ENCODE measurements at places on chromosomes 7 and 10.
A peak's percentile ranks its signal among the peaks of the same experiment; 100 is the strongest.

- DNase-seq = no peak
Measured at GRCh38 chr7:40095695-40096327, 38.6 kb downstream of the MPLKIP start.

GRCh38 chr10:22693371-22693784 lies 21.0 kb downstream of the PIP4K2A start:
- no peak for DNase-seq

- DNase-seq = no peak
Measured at GRCh38 chr10:73838827-73839226, 27.4 kb upstream of the NDST2 start.

GRCh38 chr10:130767116-130767730 lies 544.3 kb downstream of the TCERG1L start:
- DNase-seq = no peak

GRCh38 chr10:45403151-45403550 lies 29.1 kb downstream of the ALOX5 start:
- DNase-seq = no peak

- no peak for DNase-seq
Measured at GRCh38 chr10:13195016-13195415, 33.7 kb downstream of the MCM10 start.

- no peak for DNase-seq
Measured at GRCh38 chr7:10120936-10121335, 852.7 kb upstream of the PHF14 start.

DNA sequence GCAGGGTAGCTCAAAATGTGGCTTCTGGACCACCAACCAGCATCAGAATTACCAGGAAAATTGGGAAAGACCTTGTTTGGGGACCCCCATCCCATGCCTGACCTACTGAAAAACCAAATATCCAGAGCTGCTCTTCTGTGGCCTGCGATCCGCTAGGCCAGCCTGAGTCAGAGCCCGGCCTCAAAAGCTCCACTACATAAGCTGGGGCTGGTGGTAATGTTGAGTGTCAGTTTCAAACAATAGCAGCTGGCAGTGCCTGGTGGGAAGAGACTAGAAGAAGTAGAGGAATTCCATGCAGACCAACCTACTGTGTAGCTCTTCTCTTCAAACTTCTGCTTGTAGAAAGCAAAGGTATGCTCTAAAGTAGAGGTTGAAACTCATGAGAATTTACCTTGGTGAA lies 52.0 kb downstream of the KLRG2 start:
- no peak for DNase-seq

GRCh38 chr10:125122566-125122965 lies 37.8 kb downstream of the CTBP2 start:
- DNase-seq = no peak

DNA sequence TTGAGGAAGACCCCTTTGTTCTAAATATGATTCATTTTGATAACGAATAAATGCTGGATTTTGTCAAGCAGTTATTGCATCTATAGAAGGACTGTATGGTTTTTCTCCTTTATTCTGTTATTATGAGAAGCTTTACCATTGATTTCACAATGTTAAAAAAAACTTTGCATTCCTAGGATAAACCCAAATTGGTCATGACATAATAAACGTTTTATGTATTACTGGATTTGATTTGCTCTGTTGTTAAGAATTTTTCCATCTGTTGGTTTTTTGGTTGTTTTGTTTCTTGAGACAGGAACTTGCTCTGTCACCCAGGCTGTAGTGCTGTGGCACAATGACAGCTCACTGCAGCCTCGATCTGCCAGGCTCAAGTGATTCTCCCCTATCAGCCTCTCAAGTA lies 2.2 kb upstream of the DNA2 start:
- DNase-seq = no peak

- DNase-seq = no peak
Measured at GRCh38 chr7:18866359-18867036, 250.9 kb downstream of the TWIST1 start.

DNA sequence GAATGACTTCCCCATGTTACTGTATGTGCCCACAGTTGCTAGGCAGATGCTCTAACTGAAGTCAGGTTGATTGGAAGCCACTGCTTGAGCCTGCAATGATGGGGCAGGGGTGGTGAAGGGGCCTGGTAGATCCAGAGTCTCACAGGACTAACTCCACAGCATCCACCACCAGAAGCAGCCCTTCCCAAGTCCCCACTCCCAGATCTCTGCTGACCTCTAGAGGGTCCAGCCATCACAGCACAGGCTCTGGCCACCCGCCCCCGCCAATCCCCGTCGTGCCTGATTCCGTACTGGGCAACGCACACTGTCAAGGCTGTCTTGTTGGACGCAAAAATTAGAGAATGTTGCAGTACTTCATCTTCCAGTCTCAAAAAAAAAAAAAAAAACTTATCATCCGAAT lies 136.8 kb upstream of the PDE1C start:
- no peak for DNase-seq

GRCh38 chr7:100632951-100633717 lies 8.2 kb downstream of the TFR2 start:
- DNase-seq = peak; percentile 12

GRCh38 chr10:98570834-98571233 lies 124.1 kb upstream of the HPS1 start:
- DNase-seq = no peak

DNA sequence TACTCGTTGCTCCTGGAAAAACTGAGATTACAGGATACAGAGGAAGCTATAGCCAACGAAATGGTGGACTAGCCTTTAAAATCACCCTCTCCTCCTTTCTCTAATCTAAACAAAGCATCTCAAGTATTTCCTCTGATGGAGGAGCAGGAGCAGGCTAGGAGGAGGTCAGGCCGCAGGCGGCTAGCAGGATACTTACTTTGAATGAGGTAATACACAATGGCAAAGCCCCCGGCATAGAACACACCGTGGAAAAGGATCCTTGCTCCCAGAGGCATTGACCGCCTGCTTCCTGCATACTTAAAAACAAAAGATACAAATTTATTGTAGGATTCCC lies 64.4 kb downstream of the STK17A start:
- no peak for DNase-seq

DNA sequence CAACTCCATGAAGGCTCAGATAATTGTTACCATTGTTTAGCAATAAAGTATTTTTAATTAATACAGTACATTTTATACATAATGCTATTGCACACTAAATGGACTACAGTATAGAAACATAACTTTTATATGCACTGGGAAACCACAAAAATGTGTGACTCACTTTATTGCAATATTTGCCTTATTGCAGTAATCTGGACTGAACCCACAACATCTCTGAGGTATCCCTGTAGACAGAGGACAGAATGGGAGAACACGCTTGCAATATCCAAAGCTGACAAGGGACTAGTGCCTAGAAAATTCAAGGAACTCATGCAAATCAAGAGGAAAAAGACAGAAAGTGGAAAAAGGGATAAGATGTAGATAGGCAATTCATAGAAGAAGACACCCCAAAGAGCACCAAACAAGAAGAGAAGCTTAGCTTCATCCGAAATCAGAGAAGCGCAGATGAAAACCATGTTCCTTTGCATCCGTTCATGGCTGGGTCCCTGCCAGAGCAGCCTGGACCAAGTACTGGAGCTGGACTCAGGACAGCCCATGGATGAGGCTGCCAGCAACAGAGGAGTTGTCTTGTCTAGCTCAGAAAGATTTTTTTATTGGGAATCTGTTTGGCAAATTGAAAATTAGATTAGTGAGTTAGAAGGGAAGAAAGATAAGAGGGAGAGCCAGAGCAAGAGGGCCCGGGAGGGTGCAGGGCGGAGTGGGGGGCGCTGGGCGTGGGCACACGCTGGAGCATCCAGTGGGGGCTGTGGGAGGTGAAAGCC lies 16.0 kb upstream of the GALNTL5 start:
- DNase-seq = no peak

GRCh38 chr10:123240250-123240649 lies 86.0 kb downstream of the BUB3 start:
- DNase-seq = no peak

- no peak for DNase-seq
Measured at GRCh38 chr10:20147684-20148083, 331.5 kb downstream of the PLXDC2 start.

DNA sequence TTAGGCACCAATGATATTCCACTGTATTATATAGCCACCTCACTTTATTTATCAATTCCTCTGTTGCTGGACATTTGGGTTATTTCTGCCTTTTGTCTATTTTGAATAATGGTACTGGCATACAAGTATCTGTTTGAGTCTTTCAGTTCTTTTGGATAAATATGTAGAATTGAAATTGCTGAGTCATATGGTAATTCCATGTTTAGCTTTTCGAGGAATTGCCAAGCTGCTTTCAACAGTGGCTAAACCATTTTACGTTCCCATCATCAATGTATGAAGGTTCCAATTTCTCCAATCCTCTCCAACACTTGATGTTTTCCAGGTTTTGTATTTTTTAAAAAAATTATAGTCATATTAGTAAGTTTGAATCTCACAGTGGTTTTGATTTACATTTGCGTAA lies 42.3 kb downstream of the JMJD1C start:
- no peak for DNase-seq

GRCh38 chr10:28359334-28359733 lies 56.5 kb upstream of the MPP7 start:
- DNase-seq = no peak

GRCh38 chr7:4801839-4802231 lies 26.4 kb downstream of the AP5Z1 start:
- no peak for DNase-seq

- no peak for DNase-seq
Measured at GRCh38 chr10:132674311-132674710, 111.6 kb downstream of the NKX6-2 start.

GRCh38 chr7:37796138-37796775 lies 52.1 kb upstream of the NME8 start:
- DNase-seq = no peak

DNA sequence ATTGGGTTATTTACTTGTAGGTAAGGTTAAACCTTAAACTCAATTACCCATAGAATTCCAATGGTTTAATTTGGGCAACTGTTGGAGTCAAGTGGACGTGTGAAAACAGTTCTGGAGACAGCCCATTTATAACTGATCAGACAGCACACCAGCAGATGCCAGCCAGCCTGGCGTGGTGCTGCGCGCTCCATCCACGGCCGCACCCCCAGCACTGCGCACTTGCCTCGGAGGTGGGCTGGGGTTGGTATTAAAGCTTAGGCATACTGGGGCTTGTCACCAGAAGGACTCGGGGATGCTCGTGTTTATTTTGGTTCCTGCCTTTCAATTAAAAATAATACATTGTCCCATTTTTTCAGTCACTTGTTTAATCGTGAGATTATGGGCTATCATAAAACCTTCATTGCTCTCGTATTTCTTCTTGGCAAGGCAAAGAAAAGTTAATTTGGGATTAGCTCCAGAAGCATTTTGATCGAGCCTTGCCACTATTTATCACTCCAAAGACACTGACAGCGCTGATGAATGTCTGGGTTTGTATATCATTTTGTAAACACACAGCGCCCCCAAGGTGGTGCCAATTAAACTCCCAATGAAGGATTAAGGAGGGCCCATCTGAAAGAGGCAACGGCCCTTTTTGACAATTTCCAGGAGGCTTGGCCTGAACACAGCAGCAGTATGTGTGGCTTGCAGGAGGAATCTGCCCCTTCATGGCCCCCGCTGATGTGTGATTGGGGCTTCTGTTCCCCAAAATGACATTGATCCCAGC lies 204.5 kb upstream of the CXCL12 start:
- no peak for DNase-seq

DNA sequence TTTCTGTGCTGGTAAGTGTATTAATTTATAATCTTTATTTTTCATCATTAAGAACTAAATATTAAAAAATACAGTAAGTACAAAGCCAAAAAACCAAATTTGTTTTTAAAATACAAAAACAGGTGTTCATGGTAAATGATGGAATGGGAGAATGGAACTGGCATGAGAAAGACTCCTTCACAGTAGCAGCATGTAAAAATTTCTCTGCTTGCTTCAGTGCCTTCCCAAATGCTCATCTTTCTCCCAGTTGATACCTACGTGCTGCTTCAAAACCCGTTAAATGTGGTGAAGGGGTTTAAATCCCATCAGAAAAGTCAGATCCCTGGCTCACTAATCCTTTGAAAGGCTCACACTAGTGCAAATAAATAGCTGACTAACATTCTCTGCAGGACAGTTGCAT lies 4.2 kb downstream of the RNF133 start:
- DNase-seq = no peak

GRCh38 chr10:53839440-53840039 lies 961.5 kb downstream of the PCDH15 start:
- no peak for DNase-seq

DNA sequence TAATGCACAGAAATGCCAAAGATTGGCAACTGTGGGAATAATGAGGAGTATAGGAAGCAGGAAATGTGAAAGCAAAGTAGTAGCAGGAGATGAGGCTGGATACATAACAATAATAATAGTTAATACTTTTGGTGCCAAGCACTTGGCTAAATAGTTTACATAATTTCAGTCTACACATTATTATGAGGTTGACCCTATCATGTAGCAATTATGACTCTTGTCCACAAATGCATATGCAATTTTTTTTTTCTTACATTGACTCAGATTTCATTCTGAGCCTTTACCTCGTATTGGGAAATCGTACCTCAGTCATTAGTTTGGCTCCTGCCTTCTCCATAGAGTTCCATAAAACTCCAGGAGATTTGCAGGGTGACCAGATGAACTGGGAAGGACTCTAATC lies 219.9 kb downstream of the SUGCT start:
- no peak for DNase-seq

DNA sequence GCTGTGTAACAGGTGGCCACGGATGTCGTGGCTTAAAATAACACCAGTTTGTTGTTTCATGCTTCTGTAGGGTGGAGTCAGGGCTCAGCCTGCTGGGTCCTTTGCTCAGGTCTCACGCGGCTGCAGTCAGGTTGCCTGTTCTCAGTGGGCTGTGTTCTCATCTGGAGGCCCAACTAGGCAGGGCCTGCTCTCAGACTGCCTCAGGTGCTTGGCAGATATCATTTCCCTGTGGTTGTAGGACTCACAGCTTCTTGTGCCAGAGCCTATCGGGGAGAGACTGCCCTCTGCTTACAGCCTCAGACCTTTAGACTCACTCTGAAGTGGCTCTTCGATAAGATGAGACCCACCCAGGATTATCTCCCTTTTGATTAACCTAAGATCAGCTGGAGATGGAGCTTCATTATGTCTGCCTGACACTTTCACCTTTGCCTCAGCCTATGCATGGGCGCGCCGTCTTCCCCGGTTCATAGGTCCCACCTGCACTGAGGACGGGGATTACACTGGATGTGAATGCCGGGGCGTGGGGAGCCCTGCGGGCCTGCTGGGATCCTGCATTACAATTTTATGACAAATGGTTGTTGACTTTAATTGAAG lies 55.3 kb downstream of the INPP5A start:
- no peak for DNase-seq

DNA sequence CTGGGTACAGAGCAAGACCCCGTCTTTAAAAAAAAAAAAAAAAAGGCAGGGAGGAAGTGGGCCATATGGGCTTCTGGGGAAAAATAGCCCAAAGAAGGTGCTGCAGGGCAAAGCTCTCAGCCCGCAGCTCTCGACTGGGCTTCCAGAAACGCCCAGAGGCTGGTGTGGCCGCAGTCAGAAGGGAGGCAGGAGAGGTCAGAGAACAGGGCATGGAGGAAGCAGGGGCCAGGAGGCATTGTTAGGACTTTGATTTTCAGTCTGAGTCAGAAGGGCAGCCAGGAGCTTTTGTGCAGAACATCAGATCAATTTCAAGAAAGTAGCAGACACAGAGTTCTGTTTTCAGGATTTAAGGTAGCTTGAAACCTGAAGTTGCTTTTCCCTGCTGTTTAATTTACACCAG lies 35.3 kb upstream of the CYTH3 start:
- DNase-seq = no peak
